ENCODE measurements at places on chromosomes 3 and 15.

DNA sequence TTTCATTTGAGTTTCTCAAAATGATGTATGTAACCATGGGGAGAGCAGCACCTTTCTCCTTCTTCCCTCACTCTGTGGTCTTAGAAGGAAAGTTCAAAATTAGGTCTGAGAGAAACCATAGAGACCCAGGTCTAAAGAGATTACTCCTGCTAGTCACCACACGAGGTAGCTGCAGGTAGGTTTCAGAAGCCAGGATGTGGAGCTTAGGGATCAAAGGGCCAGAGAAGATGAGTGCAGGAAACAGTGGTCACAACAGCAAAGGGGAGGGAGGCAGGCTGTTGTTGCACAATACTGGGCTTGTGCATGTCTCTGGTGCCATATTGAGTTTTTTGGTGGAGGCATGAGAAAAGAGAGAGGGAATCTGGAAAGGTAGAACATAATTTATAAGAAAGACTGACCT is 583.6 kb downstream of the AGBL1 start:
- DNase-seq = no peak

DNA sequence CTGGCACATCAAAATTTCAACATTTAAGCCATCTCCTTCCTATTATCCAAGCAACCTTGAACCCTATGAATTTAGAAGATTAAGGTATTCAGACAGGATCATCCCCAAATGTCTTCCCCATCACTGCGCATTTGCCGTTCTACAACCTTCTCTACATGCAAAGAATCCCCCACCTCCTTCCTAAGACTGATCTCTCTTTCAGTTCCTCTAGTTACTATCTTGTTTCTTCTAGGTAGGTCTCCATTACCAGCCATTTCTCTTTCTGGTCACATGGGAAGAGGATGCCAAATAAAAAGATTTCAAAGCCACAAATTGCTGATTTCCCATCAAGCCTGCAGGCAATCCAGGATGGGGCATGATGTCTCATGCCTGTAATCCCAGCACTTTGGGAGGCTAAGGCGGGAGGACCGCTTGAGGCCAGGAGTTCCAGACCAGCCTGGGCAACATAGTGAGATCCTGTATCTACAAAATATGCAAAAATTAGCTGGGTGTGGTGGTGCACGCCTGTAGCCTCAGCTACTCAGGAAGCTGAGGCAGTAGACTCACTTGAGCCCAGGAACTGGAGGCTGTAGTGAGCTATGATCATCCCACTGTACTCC is 29.7 kb upstream of the MTMR10 start:
- DNase-seq = no peak

- DNase-seq = no peak
Measured at GRCh38 chr15:31474059-31474868, 147.6 kb downstream of the KLF13 start.

- no peak for DNase-seq
Measured at GRCh38 chr3:62632510-62633294, 242.5 kb downstream of the CADPS start.
